Stimulated activated CD8-positive, alpha-beta memory T cell treated with anti-CD3 and anti-CD28 coated beads, Interleukin-15, amount 100 ng/mL, for 4 hours (primary cell): ENCODE measurements at places on chromosomes 11 and 22.

DNA sequence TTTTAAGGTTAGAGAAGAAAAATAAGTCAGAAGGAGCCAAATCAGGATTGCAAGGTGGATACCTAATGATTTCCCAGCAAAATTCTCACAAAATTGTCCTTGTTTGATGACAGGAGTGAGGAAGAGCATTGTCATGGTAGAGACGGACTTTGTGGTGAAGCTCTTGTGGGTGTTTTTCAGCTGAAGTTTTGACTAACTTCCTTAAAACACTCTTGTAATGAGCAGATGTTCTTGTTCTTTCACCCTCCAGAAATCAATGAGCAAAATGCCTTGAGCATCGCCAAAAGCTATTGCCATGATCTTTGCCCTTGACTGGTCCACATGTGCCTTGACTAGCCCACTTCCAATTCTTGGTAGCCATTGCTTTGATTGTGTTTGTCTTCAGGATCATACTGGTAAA lies 20.0 kb downstream of the CALCB start:
- DNase-seq = no peak

GRCh38 chr22:44037519-44038375 lies 13.6 kb downstream of the PARVB start:
- DNase-seq = no peak

DNA sequence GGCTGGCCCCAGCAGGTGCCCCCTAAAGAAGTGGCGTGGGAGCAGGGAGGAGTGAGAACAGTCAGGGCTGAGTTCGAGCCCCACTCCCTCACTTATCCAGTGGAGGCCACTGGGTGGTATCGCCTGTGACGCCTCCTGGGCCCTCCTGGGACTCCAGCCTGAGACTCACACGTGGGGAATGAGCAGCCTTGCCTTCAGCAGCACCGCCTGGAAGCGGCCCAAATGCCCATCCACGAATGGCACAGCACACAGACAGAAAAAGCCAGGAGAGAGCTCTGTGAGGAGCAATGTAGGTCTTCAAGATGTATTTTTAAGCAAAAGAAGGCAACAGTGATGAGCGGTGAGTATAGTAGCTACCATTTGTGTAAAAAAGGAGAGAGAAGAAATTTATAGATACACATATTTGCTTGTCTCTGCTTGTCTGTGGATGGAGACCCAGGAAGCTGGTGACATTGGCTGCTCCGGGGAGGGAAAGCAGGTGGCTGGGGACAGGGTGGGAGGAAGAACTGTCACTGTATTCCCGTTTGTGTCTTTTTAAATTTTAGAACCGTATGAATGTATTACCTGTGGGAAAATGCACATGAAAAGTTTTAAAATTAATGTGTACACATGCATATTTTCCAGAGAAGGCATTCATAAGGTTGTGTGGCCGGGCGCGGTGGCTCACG lies 13.2 kb downstream of the KCNJ4 start:
- no peak for DNase-seq

DNA sequence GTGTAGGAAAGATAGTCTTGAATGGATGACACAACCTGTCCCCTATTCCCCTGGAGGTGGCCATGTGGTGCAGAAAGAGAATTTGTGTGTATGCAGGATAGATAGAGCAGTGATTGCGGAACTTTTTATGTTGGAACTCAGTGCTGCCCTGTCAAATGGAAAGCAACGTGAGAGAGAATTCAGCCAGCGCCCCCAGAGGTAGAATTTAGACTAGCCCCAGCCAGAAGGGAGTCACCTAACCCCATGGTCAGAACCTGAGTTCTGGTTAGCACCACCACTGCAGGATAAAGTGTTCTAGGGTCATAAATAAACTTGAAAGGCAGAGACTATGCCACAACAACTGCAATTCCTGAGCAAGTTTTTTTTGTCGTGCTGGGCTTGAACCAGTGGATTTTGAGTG lies 152.9 kb upstream of the GRIA4 start:
- no peak for DNase-seq

- no peak for DNase-seq
Measured at GRCh38 chr11:110355011-110355744, 58.8 kb upstream of the RDX start.

DNA sequence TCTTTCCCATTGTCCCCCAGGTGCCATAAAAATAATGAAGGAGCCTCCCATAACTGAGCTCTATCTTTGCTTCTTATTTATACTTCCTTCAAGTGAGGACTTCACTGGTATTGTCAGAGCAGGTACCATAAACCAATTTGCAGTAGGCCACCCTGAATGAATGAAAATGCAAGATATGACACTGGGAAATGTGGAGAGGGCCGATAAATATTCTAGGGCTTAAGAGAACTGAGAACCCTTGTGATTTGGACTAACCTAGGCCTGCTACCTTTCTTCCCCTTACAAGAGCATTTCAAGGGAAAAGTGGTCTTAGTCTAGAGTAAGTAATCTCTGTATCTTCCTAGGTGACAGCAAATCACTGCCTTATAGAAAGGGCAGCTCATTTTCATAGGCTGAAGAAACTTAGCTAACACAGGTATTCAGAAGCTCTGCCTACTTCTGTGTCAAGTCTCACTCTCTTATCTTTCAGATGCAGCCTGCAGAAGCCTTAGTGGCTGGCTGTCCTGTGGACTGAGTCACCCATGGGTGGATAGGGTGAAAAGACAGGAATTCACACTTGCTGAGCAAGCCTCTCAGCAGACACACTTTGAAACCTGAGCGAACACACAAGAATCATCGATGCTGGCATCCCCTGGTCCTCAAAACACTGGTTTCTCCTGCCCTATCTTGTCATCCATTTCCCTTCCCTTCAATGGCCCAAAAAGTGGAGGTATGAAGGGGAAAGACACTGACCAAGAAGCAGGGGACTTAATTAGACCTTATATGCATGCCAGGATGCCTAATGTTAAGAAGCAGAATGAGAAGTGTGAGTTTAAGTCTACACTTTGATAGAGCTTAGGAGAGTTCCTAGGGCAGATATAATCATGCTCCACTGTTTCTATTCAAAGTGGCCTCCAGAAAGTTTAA lies 15.2 kb downstream of the NRIP3 start:
- DNase-seq = no peak

GRCh38 chr11:2131371-2132236 lies 7.6 kb downstream of the IGF2 start:
- no peak for DNase-seq

- no peak for DNase-seq
Measured at GRCh38 chr22:31899669-31900068, 44.7 kb upstream of the YWHAH start.
